ENCODE measurements at places on chromosomes 6 and 20. TPM values are rescaled to one million over a fixed set of nuclear protein-coding genes. Genes with fewer than 3 reads are reported as not detected.

GRCh38 chr20:60143261-60143842 is 185.1 kb downstream of the CDH26 start:
- DNase-seq: no peak

- peak; percentile 28 for DNase-seq
These were observed 159.7 kb upstream of the RPS6KA2 start for GRCh38 chr6:166786704-166787293.

DNA sequence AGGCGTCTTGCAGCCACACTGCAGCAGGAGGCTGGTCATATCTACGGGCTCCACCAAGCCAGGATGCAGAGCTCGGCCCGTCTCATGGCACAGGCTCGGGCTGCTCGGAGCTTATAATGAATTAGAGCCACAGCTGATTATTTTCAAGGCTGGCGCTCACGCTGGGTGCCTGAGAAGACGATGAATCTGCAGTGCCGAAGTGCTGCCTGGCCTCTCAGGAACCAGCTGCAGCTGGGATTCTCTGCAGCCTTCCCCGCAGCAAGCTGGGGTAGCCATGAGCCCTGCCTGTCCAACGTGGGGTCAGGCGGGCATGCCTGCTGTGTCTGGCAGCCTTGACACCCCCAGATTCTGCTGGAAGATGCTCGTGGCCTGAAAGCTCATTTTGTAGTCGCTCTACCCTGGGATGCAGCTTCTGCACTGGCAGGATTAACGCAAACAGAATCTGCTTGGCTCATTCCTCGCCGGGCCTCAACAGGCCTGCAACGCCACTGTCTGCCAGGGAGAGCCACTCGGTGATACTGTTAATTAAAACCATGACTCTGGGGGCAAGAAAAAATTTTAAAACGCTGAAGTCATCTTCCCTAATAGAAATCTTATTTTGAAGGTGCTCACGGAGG is 104.3 kb downstream of the CDH26 start:
- no peak for DNase-seq

The PDRG1 gene
- polyA plus RNA-seq: 14.0 TPM

The ZSCAN16 gene
- 3.5 TPM for polyA plus RNA-seq

DNA sequence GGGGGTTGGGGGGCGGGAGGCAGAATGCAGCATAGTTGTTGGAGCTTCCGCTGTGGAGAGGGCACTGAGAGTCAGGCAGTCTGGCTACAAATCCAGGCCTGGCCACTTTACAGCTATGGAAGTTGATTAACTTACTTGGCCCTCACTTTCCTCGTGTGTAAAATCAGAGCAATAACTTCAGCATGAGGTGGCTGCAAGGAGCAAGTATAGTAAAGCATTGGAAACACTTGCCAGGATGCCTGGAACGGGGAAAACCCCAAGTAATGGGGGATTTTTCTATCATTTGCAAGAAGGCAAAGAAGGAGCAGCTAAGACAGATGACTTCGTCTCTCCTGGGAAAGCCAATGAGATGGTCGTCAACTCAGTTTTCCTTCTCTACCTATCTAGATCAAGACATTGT is 35.8 kb downstream of the AGPAT4 start:
- no peak for DNase-seq

GRCh38 chr6:156844089-156844488 is 66.9 kb downstream of the ARID1B start:
- no peak for DNase-seq

- DNase-seq: no peak
These were observed 615 bp upstream of the EYA2 start for GRCh38 chr20:46893877-46894578.

DNA sequence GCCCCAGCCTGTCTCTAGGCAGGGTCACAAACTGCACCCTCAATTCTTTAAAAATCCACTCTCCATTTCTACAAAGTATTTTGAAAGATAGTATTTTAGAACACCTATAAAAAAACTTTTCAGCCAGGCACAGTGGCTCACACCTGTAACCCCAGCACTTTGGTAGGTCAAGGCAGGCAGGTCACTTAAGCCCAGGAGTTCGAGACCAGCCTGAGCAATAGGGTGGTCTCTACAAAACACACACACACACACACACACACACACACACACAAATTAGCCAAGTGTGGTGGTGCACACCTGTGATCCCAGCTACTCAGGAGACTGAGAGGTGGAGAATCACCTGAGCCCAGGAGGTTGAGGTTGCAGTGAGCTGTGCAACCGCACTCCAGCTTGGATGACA is 30.2 kb downstream of the SLC23A2 start:
- DNase-seq: no peak

The C6orf15 gene
- not detected for polyA plus RNA-seq

- DNase-seq: peak; percentile 37
These were observed 51.2 kb upstream of the UBR2 start for GRCh38 chr6:42512579-42512978.

DNA sequence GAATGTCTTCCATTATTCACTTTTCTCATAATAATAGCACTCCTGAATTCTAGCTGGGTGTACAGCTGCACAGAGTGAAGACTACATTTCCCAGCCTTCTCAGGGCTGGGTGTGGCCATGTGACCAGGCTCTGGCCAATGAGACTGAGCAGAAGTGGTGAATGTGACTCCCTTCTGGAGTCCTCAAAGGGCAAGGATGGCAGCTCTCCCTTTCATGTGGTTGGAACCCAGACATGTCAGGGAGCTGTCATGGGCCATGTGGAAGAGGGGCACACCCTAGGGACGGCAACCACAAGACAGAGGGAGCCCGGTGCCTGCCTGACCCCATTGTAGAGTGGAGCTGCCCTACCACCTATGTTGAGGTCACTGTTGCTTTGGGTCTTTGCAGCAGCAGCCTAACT is 312.8 kb upstream of the SULF2 start:
- DNase-seq: no peak

DNA sequence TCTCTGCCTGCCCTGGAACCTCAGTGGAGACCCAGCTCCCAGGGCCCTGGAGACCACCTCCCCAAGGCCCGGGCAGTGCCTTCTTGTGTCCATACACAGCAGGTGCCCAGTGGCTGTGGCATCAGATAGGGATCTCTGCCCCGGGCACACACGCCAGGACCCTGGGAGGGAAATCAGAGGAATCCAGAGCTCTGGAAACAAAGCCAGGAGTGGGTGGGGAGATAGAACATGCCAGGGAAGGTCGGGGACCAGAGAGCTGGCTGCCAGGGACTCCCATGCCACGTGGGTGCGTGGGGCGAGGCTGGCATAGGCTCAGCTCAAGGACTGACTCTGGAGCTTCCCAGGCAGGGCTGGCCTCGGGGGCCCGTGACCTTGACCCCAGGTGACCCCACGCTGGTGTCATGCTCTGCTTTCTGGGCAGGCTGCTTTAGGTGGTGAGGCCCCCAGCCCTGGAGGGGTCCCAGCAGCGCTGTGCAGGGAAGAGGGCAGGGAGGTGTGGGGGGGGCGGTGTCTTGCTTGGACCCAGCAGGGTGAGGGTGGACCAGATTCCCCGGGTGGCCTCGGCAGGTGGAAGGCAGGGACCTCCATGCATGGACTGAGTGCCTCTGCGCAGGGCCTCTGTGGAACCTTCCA is 17.6 kb upstream of the GATA5 start:
- no peak for DNase-seq

The CALHM6 gene
- 7.1 TPM for polyA plus RNA-seq

The SPO11 gene
- polyA plus RNA-seq: not detected

The DZANK1 gene
- polyA plus RNA-seq: 1.7 TPM

GRCh38 chr6:11994875-11995461 is 17.1 kb upstream of the HIVEP1 start:
- DNase-seq: no peak

The MROH8 gene
- polyA plus RNA-seq: 1.8 TPM

The ANGPT4 gene
- 2.0 TPM for polyA plus RNA-seq

The CCN2 gene
- polyA plus RNA-seq: 506 TPM

- no peak for DNase-seq
These were observed 40.4 kb upstream of the ZMYND8 start for GRCh38 chr20:47396762-47397476.

GRCh38 chr6:97029552-97029951 is 105.0 kb downstream of the KLHL32 start:
- DNase-seq: no peak

The DDO gene
- 2.0 TPM for polyA plus RNA-seq

GRCh38 chr6:63732336-63732735 is 96.7 kb downstream of the PHF3 start:
- no peak for DNase-seq

DNA sequence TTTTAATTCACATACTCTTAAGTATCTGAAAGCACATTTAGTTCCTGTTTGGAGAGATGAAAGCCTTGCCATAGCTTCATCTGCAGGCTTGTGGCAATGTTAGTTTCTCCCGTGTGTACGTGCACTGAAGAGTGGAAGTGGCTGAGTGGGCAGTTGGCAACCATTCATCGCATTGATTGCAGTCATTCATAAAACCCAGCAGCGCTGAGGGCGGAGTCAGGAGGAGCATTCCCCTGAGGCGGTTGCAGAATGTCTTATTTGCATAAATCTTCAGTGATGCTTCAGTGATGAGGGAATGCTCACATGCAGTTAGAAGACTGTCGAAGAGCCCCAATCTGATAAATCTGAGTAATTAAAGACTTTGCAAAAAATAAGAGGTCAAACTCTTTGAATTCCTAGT is 79.1 kb downstream of the RIMS1 start:
- no peak for DNase-seq

GRCh38 chr20:51636123-51636522 is 93.6 kb upstream of the NFATC2 start:
- DNase-seq: no peak

- no peak for DNase-seq
These were observed 42.1 kb upstream of the CDH22 start for GRCh38 chr20:46350201-46350985.

The STMN3 gene
- 44.7 TPM for polyA plus RNA-seq

GRCh38 chr6:141437685-141438084 is 695.0 kb upstream of the GJE1 start:
- no peak for DNase-seq

The FOXC1 gene
- 4.2 TPM for polyA plus RNA-seq

The CRISP2 gene
- polyA plus RNA-seq: not detected

- no peak for DNase-seq
These were observed 52.0 kb upstream of the PLEKHG1 start for GRCh38 chr6:150547502-150548222.

All from urinary bladder (tissue), 4 donors.